ENCODE measurements at places on chromosomes 1 and 21.
A peak's percentile ranks its signal among the peaks of the same experiment; 100 is the strongest.

DNA sequence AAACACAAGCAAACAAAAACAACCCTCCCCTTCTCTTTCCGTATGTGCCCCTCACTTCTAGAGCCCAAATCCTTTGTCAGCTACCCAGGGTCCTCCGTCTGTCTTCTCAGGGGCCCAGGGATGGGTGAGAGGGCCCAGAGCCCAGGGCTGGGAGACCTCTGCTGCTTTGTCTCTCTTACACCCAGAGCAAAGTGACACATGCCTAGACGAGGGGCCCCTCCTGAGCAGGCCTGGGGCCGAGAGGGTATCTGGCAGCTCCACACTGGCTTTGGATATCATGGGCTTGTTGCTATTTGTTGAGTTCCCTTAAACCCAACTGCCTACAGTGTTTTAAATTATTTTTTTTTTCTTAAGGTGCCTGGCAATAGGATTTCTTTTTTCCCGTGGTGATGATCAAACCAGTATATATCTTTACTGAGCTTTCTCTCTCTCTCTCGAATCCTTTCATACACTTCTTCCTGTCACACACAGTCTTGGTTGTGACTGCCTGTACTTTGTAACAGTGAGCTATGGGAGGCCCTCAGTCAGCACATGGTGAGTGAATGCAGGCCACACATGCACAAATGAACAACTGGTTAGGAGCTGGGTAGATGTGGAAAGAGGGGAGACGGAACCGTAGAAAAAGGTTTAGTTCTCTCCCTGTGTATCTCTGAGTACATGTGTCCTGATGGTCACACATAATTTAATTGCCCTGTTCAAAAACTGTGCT is 14.5 kb downstream of the RASSF5 start:
- no peak for DNase-seq

- no peak for DNase-seq
These were observed 261.0 kb downstream of the RHOU start for GRCh38 chr1:228996281-228996680.

GRCh38 chr1:100187912-100188311 is 9.9 kb upstream of the LRRC39 start:
- no peak for DNase-seq

- DNase-seq, result no peak
These were observed 16.2 kb downstream of the PROX1 start for GRCh38 chr1:214004014-214004413.

GRCh38 chr1:23544444-23545389 is 13.7 kb upstream of the E2F2 start:
- DNase-seq, result peak; percentile 75

DNA sequence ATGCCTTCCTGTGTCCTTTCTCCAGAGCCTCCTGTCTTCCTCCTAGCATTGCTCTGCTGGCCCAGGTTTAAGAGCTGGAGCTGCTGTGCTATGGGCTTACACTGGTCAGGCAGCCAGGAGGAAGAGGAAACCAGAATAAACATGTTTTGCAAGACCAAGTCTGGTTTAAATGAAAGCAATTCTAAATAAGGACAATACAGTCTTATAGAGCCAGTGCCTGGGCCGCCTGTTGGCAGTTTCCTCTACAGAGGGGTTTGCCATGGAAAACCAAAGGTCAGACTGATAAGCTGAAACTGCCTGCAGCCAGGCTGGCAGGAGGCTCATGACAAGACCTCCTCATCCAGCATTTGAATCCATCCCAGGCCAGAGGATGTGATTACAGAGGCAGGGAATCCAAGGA is 92.9 kb upstream of the FGGY start:
- DNase-seq, result no peak

- no peak for DNase-seq
These were observed 7.0 kb upstream of the PSEN2 start for GRCh38 chr1:226863446-226863845.

GRCh38 chr1:174428033-174428432 is 19.7 kb upstream of the GPR52 start:
- no peak for DNase-seq

- DNase-seq, result no peak
These were observed 230.8 kb downstream of the KCTD3 start for GRCh38 chr1:215797859-215798258.

GRCh38 chr1:178418284-178418955 is 78.3 kb downstream of the CLEC20A start:
- DNase-seq, result no peak

- DNase-seq, result no peak
These were observed 472.4 kb upstream of the PRMT6 start for GRCh38 chr1:106584107-106584506.

DNA sequence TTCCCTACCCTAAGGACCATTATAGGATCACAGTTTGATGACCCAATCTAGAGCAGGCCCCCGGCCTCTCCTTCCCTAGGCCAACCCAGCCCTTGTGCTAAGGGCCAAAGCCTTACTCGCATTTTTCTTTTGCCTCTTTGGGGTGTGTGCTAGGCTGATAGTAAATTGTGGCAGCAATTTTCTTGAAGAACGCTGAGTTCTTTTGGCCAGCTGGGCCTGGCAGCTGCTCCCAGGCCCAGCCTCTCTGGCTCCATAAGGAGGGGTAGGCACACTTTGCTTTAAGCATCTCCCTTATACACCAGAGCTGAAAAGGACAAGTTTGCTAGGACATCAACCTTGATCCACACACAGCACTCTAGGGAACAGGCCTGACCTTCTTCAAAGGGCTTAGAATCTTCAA is 4.2 kb downstream of the OLFML2B start:
- DNase-seq, result no peak

DNA sequence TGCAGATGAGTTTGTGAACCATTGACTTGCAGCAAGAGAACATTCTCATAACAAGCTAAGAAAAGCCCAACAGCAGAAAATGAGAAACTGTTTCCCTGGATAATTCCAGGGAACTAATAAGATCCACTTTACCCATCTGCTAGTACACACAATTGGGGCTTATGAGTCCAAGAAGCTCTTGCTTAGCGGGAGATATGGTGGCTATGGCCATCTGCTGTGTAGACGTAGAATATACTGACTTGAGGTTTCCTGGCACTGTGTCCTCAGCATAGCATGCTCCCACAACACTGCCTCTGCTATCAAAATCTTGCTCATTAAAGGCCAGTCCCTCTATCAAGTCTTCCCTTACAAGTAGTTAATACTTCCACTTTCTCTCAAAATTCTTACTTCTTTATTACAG is 6.8 kb upstream of the RXRG start:
- DNase-seq, result no peak

DNA sequence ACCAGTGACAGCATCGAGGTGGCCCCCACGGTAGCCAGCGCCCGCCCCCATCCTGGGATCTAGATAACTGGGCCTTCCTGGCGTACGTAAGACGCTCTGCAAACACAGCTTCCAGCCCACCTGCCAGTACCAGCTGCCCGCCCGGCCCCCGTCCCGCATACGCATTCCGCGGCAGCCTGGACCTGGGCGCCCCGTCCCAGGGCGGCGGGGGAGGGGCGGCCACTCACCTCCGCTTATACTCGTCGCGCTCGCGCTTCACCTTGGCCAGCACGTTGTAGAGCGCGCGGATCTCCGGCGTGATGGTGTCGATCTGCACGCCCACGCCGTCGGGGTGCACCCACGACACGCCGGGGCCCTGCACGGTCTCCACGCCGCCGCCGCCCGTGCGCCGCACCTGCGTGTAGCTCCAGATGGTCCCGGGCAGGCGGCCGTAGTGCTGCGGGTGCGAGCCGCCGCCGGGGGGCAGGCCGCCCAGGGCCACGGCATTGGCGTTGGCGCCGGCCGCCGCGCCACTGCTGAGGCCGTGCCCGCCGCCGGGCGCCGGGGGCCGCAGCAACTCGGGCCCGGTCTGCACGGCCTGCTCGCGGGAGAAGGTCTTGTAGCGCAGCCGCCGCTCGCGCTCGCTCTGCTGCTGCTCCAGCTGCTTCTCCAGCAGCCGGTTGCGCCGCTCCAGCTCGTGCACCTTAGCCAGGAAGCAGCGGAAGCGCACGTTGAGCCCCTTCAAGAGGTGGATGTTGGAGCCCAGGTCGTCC is 859 bp downstream of the IFFO2 start:
- DNase-seq, result peak; percentile 54

DNA sequence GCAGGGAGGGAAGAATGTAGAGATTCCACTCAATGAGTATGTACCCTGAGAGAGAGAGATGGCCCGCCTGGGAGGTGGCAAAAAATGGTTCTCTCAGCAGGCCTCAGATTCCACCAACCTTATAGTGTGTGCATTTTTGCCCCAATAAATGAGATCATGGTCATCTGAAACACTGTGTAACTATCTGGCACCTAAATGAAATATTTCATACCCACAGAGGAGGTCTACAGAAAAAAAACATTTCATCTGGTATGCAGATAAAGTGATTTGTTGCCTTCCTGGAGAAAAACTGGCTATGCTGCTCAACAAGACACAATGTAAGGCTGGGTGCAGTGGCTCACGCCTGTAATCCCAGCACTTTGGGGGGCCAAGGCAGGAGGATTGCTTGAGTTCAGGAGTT is 4.9 kb downstream of the TMCO2 start:
- no peak for DNase-seq

- peak; percentile 46 for DNase-seq
These were observed 6.5 kb upstream of the C2CD4D start for GRCh38 chr1:151846062-151846568.

GRCh38 chr1:113511269-113511668 is 121.0 kb downstream of the MAGI3 start:
- no peak for DNase-seq

GRCh38 chr1:9877962-9878361 is 32.1 kb downstream of the CTNNBIP1 start:
- no peak for DNase-seq

DNA sequence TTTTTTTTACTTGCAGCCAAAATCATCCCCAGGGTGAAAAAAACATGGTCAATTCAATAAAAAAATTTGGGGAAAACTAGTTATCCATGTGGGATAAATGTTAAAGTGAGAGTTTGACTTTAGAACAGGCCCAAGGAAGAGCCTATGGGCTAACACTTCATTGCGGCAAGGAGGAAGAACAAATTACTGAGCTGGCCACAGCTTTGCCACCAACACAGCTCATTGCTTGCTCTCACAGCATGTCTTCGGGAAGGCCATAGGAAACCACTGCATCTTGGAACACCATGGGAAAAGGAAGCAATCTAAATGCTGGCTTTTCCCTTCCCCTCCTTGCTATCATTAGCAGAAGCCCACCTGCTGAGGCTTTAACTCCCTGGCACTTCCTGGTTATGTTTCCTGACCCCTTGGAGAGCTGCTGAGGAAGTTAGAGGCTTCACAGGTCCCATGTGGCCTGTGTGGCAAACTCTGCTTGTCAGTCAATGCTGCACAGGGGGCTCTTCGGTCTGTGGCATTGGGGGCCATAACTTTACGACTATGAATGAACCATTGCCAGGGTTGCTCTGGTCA is 86.0 kb downstream of the SLC25A24 start:
- DNase-seq, result no peak

Measured in stimulated activated CD4-positive, alpha-beta T cell treated with anti-CD3 and anti-CD28 coated beads, Interleukin-1b, Interleukin-23, amount 100 ng/mL, for 48 hours (primary cell).